ENCODE measurements at places on chromosomes 12 and 14. TPM values are rescaled to one million over a fixed set of nuclear protein-coding genes. Genes with fewer than 3 reads are reported as not detected.

Gene KRT6C
- not detected for total RNA-seq

Gene KLRK1
- total RNA-seq: 0.08 TPM

Gene AQP6
- not detected for total RNA-seq

Gene FAIM2
- total RNA-seq: 3.5 TPM

Gene TMPRSS12
- not detected for total RNA-seq

Gene REC8
- 2.2 TPM for total RNA-seq

Gene ADAM20
- under 0.01 TPM for total RNA-seq

Gene SCN8A
- 3.7 TPM for total RNA-seq

Gene KCNJ8
- total RNA-seq: 3.2 TPM

Gene AGAP2
- 0.48 TPM for total RNA-seq

Gene RGS6
- not detected for total RNA-seq

Gene LALBA
- total RNA-seq: not detected

Data from epithelial cell of alveolus of lung (primary cell).